ENCODE measurements at places on chromosomes 2 and 18.

GRCh38 chr2:220341014-220341413 is 713.6 kb downstream of the SLC4A3 start:
- peaks cover 5% of the 10 kb centered on the region for H3K4me1 ChIP-seq
- no peak for DNase-seq
- H3K27ac ChIP-seq = no peak overlapping the region
- no peaks in the 10 kb centered on the region for H3K36me3 ChIP-seq
- no peak overlapping the region for H3K4me3 ChIP-seq

DNA sequence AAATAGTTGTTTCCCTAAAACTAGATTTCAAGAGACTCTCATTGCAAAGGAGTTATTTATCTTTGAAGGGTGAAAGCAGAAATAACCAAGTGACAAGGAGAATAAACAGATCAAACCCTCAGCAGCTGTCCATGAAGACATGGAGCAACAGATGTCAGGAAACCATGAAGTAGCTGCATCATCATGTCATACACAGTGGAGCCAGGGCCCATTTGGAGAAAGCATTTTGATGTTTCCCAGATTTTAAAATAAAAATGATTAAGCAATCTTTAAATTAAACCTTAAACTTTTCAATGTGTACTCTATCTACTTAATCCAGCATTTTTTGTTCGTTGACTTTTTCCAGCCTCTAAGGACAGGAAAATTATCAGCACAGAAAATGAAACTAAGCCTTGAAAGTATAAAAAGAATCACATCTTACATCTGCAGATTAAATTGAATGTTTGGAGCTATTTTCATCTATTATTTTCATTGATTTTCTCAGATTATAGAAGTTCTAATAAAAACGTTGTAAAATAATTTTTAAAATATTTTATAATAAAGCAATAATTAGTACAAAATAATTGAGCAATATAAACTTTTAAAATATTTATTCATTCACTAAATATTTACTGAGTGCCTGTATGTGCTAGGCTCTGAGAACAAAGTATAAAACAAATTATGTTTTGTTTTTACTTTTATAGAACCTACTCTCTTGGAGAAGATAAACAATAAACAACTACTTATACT is 860.1 kb downstream of the BCL11A start:
- no peak overlapping the region for H3K4me3 ChIP-seq
- H3K27me3 ChIP-seq = no peaks in the 10 kb centered on the region
- H3K36me3 ChIP-seq = no peaks in the 10 kb centered on the region
- no peak overlapping the region for H3K27ac ChIP-seq

DNA sequence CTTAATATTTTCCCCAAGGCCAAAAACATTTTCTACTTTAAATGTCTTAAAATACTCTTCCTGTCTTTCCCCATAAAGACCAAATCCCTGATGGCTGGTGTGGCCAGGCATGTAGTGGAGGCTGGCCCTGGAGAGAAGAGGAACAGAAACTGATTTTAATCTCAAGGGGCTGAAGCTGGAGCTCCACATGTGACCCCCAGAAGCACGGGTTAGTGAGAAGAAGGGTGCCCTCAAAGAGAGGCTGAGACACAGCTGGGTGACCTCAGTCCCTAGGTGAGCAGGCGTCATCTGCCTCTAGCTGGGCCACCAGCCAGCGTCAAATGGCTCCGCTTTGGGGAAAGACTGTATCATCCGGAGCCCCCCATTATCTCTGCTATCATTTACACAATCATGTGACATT is 19.3 kb upstream of the TMEM18 start:
- H3K27me3 ChIP-seq = no peaks in the 10 kb centered on the region
- peaks cover 6% of the 10 kb centered on the region for H3K4me1 ChIP-seq
- H3K27ac ChIP-seq = no peak overlapping the region
- DNase-seq = no peak

DNA sequence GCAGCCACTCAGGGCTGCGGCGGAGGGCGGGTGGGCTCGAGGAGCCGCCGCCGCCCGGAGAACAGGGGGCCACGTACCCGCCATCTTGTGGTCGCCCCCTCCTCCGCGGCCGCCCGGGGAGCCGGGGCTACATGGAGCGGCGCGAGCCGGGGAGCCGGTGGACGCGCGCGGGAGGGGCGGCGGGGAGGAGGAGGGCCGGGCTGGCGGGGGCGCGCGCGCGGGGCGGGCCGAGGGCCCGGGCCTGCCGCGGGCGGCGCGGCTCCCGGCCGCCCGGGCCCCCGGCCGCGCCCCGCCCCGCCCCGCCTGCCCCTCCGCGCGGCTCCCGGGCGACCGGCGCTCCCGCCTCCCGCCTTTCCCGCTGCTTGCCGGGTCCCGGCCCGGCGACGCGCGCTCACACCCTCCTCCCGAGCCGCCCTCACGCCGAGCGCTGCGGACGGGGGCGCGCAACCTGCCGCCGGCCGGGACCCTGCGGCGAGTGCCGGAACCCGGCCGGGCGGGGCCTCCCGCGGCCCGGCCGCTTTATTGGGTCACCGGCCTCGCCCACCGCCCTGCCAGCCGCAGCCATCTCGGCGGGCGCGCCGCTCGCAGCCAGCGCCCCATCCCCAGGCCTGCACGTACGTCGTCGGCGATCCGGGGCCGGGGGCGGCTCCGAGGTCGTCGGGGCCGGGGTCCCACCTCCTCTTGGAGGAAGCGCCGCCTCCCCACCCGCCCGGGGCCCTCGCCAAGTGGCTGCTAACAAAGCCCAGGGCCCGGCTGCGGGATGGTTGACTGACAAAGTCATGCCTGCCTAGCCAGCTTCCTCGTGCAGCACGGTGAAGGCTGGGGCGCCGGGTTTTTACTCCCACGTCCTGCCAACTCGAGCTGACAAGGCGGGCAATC is at the start of gene PPP4R1:
Gene PPP4R1, minus strand, starts transcription at position 159 of the 879 bp plus-strand sequence. Its CDS starts 75 bp downstream, at position 84.
- peaks cover 54% of the 10 kb centered on the region for H3K4me1 ChIP-seq
- no peaks in the 10 kb centered on the region for H3K27me3 ChIP-seq
- H3K36me3 ChIP-seq = peaks cover 14% of the 10 kb centered on the region
- DNase-seq = no peak

DNA sequence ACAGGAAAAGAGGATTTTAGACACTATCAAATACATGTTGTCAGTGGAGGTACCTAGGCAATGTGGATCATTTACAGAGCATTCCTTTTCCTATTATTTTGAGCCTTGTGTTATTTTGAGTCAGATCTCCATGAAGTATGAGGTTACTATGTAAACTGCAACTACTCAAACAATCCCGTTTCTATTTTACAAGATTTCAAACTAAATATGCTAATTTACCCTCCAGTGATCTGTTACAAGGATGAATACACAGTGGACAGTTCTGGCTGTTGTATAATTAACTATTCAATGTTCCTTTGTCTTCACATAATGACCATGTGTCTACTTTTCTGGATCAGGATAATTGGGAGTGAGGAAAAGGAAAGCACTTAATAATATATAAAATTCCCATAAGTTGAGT is 4.6 kb downstream of the HOXD1 start:
- peaks cover 4% of the 10 kb centered on the region for H3K4me1 ChIP-seq
- H3K36me3 ChIP-seq = no peaks in the 10 kb centered on the region
- H3K4me3 ChIP-seq = no peak overlapping the region
- DNase-seq = no peak
- no peak overlapping the region for H3K27ac ChIP-seq

- no peak overlapping the region for H3K4me3 ChIP-seq
- DNase-seq = peak; percentile 4
- H3K27me3 ChIP-seq = no peaks in the 10 kb centered on the region
- H3K36me3 ChIP-seq = no peaks in the 10 kb centered on the region
- H3K27ac ChIP-seq = no peak overlapping the region
- peaks cover 10% of the 10 kb centered on the region for H3K4me1 ChIP-seq
Observed at GRCh38 chr2:174442546-174443510, 44.0 kb downstream of the GPR155 start.

DNA sequence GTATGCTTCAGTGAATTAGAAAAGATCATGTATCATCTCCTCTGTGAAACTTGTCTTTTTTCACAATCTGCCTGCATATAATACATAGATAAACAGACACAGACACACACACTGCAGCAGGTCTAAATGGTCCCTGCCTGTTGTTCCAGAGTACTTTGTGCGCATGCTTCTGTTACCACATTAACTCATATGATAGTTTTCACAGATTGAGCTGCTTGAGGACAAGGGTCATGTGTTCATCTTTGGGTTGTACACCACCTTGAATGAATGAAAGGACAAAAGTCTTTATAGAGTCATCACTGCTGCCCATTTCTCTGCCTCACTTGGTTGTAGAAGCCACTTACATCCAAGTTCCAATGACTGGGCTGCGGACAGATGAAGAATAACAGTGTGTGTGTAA is 72.7 kb upstream of the GLS start:
- H3K36me3 ChIP-seq = no peaks in the 10 kb centered on the region
- DNase-seq = no peak
- no peak overlapping the region for H3K27ac ChIP-seq
- H3K4me1 ChIP-seq = peaks cover 7% of the 10 kb centered on the region
- H3K27me3 ChIP-seq = no peaks in the 10 kb centered on the region

GRCh38 chr2:152647552-152647951 is 69.7 kb downstream of the PRPF40A start:
- no peak overlapping the region for H3K4me3 ChIP-seq
- DNase-seq = no peak
- H3K27me3 ChIP-seq = no peaks in the 10 kb centered on the region

- no peak overlapping the region for H3K27ac ChIP-seq
- H3K4me1 ChIP-seq = no peaks in the 10 kb centered on the region
- H3K36me3 ChIP-seq = no peaks in the 10 kb centered on the region
- no peak overlapping the region for H3K4me3 ChIP-seq
- no peaks in the 10 kb centered on the region for H3K27me3 ChIP-seq
Observed at GRCh38 chr2:100262555-100263320, 59.6 kb downstream of the LONRF2 start.

All from keratinocyte (primary cell).